ENCODE measurements at places on chromosomes 11 and 22.
A peak's percentile ranks its signal among the peaks of the same experiment; 100 is the strongest.

- DNase-seq = no peak
Observed at GRCh38 chr22:28985581-28986290, 75.9 kb downstream of the C22orf31 start.

- peak; percentile 13 for DNase-seq
Observed at GRCh38 chr22:21590809-21591641, 23.5 kb downstream of the UBE2L3 start.

DNA sequence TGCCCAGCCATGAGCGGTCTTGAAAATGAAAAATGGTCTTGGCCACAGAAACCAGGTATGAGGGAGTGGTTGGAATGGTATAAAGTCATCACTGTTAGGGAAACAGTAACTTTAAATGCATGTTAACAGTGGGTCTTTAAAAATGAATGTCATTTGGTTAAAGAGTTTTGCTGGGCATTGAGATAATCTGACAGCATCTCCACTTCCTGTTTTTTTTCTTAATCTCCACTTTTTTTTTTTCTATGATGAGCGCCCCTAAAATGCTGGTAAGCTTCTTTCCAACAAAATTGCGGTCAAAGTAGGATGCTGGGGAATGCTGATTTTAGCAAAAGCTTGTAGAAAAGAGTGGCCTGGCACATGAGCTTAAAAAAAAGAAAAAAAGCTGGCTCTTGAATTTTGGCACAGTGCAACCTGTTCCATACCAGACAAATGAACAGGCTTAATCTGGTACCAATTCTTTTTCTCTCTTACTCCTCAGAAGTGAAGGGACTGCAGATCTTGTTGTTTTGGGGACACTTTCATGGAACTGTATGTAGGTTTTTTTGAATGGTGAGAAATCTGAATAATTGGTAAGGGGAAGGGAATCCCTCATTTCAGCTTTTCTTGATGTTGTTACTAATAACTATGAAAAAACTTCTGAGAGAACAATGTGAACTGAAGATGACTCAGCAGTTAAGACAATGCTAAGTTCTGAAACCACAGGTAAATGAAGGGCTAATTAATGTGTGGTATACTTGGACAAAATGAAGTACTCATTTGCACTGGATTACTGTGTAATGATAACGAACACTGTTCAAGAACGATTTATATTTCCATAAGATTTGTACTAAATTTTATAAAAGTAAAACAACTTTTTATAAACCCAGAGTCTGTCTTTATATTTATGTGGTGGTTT is 3.1 kb upstream of the ARHGEF12 start:
- DNase-seq = no peak

GRCh38 chr11:125091247-125091876 is 20.1 kb downstream of the TMEM218 start:
- no peak for DNase-seq

- no peak for DNase-seq
Observed at GRCh38 chr11:117456027-117456720, 128.5 kb downstream of the CEP164 start.

DNA sequence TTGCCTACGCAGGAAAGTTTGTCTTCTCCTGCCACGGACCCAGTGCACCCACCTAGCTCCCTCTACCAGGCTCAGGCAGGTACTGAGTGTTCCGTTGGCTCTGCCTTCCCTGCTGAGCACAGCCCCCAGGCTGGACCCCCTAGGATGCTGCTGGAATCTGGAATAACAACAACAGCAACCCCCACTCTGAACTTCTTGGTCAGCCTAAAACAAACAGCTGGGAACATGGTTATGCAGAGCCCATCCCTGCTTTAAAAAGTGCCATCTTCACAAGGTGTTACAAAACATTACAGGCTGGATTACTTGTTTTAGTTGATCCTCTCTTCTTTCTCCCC is 1.8 kb downstream of the OPCML start:
- DNase-seq = no peak

GRCh38 chr11:79100093-79100910 is 340.5 kb downstream of the TENM4 start:
- no peak for DNase-seq

GRCh38 chr22:16989915-16990314 is 18.1 kb downstream of the GAB4 start:
- no peak for DNase-seq

DNA sequence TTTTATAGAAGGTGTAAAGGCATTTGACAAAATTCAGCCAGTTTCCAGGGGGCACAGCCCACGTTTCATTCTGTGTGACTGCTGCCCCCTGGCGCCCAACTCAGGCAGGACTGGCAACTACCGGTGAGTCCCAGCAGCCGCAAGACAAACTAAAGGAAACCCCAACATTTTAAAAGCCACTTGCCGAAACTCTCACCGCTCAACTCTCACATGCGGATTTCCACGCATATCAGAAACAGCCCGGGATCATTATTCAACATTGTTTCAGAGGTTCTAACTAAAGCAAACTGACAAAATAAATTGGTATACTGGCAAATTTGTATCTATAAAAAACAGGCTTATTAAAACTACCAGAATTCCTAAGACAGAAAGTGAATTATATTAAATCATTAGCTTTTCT is 48.2 kb downstream of the MORC2 start:
- peak; percentile 79 for DNase-seq

GRCh38 chr11:44930588-44931302 is 19.9 kb downstream of the TP53I11 start:
- DNase-seq = no peak

GRCh38 chr11:986270-986951 is 50.1 kb downstream of the MUC6 start:
- no peak for DNase-seq

- no peak for DNase-seq
Observed at GRCh38 chr11:16378906-16379305, 22.6 kb upstream of the SOX6 start.

DNA sequence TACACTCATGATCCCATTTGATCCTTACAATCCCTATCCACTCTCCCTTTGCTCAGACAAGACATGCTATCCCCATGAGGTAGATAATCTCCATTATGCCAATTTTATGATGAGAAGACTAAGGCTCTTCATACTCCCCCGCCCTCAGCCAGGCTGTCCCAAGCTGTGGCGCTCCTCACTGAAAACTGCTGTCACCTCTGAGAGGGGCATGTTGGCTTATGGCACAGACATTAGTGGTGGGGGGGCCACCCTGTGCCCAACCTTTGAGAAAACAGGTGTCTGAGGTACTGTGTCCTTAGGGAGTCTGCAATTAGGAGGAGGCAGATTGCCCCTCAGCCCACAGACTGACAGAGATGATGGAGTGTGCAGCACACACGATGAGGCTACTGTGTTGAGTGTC is 2.4 kb downstream of the DDTL start:
- DNase-seq = no peak
